ENCODE measurements at places on chromosomes 12 and 14.

DNA sequence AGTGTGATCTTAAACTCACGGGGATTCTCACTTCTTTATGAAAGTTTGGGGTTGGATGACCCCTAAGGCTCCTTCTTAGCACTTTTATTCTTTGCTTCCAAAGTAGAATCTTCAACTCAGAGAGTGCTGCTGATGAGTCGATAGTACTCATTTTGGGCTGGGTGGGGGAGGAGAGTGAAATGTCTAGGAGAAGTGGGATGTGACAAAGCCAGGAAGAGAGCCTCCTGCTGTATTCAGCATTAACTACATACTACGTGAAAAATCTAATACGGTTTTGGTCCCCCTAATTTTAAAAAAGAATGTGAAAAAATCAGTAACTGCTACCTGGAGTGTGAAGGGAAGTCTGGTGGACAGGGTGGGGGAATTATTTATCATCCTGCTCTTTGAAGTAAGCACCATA is 148.3 kb downstream of the SAMD4A start:
- no peak for DNase-seq

- no peak for DNase-seq
Observed at GRCh38 chr12:6779708-6780432, 7.5 kb downstream of the LAG3 start.

GRCh38 chr12:95625012-95625411 is 73.7 kb upstream of the USP44 start:
- no peak for DNase-seq

DNA sequence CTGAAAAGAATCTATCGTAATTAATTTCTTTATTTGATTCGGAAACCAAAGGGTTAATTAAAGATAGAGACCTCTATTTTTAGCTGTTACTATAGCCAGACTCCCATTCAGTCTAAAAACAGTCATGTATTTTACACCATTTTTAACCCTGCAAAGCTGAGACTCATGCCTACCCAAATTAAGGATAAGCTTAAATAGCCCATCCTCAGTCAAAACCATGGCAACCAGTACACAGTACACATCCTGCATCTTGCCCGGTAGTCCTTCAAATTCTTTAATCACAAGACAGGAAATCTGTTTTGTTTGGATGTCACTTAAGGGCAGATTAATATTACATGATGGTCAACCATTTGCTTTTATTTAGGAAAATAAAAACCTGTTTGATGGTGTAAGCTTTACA is 25.5 kb upstream of the KCNK10 start:
- no peak for DNase-seq

GRCh38 chr12:42422785-42423184 is 96.8 kb downstream of the PPHLN1 start:
- DNase-seq = no peak

GRCh38 chr14:74601982-74602381 is 10.1 kb downstream of the LTBP2 start:
- DNase-seq = no peak

GRCh38 chr14:64849940-64850339 is 29.8 kb downstream of the SPTB start:
- no peak for DNase-seq

DNA sequence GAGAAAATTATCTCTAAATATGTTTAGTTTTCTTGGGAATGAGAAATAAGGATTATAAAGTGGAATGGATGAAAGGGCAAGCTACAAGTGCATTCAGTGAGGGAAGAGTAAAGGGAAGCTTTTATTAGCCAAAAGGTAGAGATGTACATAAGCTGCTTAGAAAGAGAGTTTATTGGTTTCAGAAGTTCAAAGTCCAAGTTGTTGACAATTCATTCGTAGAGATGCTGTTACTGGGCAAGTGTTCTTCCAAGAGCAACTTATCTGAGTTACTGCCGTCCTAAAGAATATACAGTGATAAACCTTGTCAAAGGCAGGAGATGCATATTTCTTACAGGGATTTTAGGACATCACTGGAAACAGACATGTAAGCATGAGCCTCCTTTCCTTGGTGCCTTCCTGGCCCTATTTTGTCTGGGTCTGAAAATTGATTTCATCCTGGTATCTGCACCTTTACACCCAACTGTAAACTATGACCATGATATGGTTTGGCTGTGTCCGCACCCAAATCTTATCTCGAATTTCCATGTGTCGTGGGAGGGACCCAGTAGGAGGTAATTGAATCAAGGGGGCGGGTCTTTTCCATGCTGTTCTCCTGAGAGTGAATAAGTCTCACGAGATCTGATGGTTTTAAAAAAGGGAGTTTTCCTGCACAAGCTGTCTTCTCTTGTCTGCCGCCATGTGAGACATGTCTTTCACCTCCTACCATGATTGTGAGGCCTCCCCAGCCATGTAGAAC is 46.8 kb downstream of the TRMT5 start:
- DNase-seq = no peak

DNA sequence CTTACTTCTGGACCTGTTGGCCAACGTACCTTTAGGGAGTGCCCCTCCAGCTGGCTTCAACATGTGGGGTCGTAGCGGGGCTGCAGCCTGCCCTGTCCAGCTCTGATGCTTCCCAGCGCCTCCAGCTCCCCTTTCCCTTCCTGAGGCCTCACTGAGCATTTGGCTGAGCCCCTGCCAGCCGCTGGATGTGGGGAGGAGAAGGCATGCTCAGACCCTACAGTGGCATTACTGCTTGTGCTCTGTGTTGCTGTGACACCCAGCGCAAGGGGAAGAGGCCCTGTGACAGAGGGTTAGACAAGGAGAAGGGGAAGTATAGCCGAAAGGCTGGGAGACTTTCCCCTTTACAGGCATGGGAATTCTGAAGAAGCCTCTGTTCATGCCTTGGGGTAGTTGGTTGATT is 145.9 kb downstream of the PRKCH start:
- DNase-seq = no peak

- no peak for DNase-seq
Observed at GRCh38 chr12:89901906-89902642, 193.4 kb upstream of the ATP2B1 start.

DNA sequence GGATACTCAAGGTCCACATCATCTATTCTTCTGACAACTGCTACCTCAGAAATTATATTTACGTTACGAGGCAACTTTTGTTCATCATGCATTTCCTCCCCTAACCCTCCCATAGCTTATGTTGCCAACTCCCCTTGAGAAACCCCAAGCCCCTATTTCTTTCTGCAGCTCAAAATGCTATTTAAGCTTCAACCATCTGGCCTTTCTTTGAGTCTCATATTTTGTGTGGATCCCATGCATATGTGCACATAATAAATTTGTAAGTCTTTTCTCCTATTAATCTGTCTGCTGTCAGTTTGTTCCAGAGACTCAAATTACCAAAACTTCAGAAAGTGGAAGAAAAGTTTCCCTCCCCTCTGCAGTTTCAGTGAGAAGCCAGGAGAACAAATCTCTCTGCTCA is 444.1 kb downstream of the TRHDE start:
- no peak for DNase-seq

GRCh38 chr12:34289431-34290380 is 267.4 kb downstream of the ALG10 start:
- DNase-seq = no peak

GRCh38 chr12:78793982-78794381 is 70.6 kb upstream of the SYT1 start:
- DNase-seq = no peak

DNA sequence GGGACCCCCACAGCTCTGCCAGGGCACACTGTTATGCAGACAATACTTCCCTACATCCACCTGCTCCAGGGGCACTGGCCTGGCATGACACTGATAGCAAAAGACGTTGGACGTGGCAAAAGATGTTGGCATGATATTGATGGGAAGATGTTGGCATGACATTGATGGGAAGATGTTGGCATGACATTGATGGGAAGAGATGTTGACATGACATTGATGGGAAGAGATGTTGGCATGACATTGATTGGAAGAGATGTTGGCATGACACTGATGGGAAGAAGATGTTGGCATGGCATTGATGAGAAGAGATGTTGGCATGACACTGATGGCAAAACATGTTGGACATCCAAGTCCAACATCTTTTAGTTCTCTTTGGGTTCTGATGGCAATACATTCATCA is 11.4 kb upstream of the DEGS2 start:
- DNase-seq = no peak

DNA sequence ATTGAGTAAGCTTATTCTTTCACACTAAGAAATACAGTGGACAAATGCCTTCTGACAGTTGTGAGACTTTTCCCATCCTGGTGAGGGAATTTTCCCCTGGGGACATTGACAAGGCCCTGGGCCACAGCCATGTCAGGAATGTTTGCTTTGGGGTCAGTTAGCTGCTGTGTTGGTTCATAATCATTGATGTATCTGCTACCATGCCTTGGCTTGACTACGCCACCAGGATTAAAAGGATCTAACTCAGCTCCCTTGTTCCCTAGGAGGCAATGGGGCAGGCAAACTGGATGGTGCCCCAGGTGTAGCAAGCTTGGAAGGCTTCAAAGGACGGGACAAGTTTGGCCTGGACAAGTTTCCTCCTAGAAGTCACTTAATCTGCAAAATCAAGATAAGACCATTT is 3.1 kb upstream of the CCDC88C start:
- DNase-seq = no peak

- DNase-seq = no peak
Observed at GRCh38 chr12:47249082-47249481, 169.3 kb upstream of the AMIGO2 start.

GRCh38 chr14:96189281-96189711 is 15.3 kb upstream of the BDKRB2 start:
- no peak for DNase-seq

DNA sequence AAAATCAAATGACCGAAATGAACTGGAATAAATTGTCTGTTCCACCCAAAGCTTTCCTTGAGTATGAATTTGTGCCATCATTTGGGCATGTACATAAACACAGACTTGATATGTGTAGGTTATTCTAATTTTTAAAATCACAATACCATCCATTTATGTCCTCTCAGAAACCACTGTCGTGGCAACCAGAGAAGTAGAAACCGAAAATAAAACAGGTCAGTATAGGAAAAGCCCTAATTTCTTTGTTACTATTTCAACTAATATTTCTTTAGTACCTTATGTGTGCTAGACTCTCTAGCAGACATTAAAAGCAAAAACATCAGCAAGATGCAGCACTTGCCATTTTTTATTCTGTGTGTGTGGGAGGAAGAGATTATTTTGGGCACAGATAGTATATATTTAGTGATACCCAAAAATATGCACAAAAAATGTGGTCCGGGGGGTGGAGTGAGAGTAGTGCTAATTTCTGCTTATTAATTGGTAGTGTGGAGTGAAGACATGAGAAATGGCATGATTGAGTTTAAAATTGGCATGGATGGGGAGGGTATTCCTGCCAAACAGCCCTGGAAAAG is 130.8 kb upstream of the CNTN1 start:
- DNase-seq = no peak

- DNase-seq = no peak
Observed at GRCh38 chr12:107515446-107515958, 170.1 kb upstream of the PWP1 start.

DNA sequence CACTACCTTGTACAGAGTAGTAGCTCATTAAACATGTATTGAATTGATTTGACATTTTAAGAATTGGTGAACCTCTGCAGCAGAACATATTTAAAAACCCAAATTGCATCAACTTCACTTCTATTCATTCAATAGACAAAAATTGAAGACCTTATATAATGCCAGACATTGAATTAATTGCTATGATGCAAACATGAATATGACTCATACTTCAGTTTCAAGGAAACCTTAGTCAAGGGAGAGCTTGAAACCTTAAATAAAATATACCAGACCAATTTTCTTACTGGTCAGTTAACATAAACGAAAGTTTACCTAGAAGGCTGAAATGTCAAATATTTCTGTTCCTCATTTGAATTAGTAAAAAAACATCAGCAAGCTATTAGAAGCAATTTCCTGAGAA is 5.0 kb upstream of the MGAT4C start:
- no peak for DNase-seq

GRCh38 chr12:44385964-44386363 is 490.2 kb downstream of the NELL2 start:
- no peak for DNase-seq

DNA sequence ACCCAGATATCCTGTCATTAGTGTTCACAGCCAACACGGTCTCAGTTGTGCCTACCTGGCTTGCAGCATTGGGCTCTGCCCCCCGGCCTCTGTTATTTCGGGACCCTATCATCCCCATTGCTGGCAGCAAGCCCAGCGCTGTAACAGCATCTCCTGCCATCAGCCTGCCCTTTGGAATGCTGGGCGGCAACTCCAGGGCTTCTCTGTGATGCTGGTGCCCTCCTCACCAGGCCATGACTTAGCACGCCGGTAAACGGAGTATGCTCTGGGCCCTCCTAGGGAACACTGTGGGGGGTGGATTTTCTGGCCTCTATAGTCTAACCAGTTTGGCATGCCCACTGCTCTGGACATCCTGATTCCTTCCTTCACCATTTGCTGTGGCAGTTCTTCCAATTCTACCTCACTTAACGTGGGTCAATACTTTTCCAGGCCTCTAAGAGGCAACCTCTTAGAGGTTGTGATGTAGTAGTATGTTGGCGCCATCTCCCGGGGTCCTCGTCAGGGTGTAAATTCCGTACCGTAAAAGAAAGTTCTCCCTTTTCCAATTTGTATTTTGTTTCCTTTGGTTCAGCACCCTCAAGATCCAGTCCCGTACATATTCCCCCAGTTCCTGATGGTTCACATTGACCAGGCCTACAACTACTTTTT is 80.0 kb downstream of the SINHCAF start:
- DNase-seq = no peak

GRCh38 chr12:531951-532585 is 72.3 kb downstream of the B4GALNT3 start:
- no peak for DNase-seq

GRCh38 chr12:89244536-89244935 is 107.8 kb downstream of the DUSP6 start:
- DNase-seq = no peak

- no peak for DNase-seq
Observed at GRCh38 chr12:6235906-6236640, 35.9 kb downstream of the CD9 start.

GRCh38 chr14:77674931-77675330 is 32.9 kb downstream of the ALKBH1 start:
- no peak for DNase-seq

DNA sequence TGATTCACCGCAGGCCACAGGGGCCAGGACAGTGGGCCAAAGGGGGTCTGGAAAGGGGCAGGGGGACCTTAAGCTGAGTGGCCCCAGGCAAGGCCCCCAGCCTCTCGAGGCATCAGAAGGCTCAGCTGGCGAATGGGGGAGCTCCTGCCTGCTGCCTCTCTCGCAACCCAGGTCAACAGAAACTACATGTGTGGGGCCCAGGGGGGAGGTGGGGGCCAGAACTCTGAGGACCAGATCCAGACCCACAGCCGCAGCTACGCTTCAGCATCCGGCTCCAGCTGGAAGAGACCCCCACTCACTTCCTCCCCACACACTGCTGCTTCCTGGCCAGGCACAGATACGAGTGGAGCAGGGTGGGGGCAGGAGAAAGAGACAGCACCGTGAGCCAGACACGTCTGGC is 46.5 kb downstream of the NCOR2 start:
- DNase-seq = no peak

DNA sequence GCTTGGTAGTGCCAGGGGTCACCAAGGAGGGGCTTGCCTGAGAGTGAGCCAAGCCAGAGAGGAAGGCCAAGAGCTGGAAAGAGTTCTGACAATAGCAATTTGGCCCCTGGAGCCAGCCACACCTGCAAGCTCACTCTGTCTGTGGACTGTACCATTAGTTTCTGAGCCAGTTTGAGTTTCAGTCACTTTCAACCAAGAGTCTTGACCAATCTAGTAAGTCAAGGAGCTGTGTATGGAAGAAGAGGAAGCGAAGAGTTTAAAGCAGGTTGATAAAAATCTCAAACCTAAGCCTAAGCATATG is 38.5 kb downstream of the NT5DC3 start:
- DNase-seq = no peak

- no peak for DNase-seq
Observed at GRCh38 chr12:19245106-19245505, 115.6 kb downstream of the PLEKHA5 start.
